ENCODE measurements at places on chromosomes 1 and 21.

- no peak for DNase-seq
Observed at GRCh38 chr1:114337417-114337816, 173.6 kb downstream of the TRIM33 start.

GRCh38 chr1:244545511-244545910, 84.4 kb downstream of the CATSPERE start:
- no peak for DNase-seq

DNA sequence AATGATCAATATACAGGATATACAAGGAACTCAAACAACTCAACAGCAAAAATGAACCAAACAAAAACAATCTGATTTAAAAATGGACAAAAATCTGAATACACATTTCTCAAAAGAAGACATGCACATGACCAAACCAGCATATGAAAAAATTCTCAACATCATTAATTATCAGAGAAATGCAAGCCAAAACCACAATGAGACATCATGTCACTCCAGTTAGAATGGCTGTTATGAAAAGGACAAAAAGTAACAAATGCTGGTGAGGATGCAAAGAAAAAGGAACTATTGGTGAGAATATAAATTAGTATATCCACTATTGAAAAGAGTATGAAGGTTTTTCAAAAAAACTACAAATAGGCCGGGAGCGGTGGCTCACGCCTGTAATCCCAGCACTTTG, 42.0 kb downstream of the FCRL3 start:
- no peak for DNase-seq

DNA sequence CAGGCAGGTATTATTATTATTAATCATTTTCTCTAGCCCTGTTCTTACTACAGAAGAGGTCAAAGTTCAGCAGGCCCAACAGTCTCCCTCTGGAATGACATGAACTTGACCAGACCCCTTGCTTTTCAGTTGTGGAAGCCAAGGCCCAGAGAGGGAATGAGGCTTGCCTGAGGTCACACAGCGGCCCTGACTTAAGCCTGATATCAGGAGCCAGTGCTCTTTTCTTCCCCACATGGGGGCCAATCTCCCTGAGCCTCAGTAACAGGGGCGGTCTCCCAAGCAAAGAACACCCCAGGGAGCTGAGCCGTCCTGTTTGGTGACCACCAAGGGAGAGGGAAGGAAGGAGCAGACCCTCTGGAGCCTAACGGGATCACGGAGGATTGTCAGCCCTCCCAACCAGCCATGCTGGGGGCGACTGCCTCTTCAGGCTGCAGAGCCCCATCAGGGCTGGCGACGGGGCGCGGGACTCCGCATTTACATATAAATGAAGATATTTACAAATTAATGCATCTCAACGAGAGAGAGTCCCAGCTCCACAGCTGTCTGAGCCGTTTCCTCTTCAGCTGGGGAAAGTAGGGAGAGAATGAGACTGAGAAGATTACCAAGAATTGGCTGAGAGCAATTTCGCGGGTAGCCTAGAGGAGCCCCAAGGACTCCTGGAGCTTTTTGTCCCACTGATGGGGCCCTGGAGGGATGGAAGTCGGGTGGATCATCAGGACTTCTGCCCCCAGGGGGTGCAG, 186.1 kb upstream of the KLHDC7A start:
- DNase-seq = no peak

GRCh38 chr1:208899438-208899837, 655.3 kb upstream of the PLXNA2 start:
- no peak for DNase-seq

DNA sequence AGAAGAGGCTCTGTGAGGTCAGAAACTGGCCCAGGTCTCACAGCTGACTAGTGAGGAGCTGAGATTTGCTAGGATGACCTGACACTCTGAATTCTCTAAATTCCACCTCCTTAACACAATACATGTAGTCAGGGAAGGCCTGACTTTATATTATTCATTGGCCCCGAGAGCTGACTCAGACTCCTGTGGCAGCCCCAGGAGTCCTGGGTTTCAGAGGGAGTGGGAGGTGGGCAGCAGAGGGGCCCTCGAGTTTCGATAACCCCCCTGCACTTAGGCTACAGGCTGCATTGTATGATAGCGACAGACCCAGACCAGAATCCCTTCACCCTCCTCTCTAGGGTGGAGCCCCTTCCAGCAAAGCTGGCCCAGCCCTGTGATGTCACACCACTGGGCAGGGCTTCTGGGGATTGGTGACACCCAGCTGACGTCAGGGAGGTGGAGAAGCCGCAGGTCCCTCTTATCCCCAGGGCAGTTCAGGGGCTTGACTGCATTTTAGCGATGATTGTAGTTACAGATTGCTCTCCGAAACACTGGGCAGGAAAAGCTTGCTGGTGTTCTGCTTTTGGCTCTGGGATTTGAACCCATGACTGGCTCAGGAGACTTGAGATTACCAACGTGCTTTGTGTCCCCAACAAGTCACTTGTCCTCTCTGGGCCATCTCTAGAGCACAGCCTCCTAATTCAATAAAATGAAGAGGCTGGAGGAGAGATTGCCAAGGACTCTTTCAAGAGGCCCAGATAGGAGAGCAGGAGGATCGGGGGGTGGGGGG, 17.0 kb upstream of the GPR37L1 start:
- no peak for DNase-seq

DNA sequence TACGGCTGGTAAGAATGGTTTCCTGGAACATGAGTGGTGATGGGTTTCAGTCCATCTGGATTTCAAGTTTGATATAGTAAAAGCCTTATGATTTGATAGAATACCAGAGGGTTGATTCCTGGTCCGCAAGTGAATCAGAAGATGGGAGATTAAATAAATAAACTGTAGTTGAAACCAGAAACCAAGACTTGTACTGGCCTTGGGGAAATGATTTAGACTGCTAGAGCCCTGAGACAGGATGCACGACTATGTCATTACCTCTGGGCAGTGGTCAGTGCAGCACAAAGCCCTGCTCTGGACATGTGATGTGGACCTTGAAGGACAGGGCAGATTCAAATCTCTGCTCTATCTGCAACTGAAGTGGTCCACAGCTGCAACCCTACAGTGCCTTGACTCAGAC, 15.6 kb upstream of the FMOD start:
- no peak for DNase-seq

DNA sequence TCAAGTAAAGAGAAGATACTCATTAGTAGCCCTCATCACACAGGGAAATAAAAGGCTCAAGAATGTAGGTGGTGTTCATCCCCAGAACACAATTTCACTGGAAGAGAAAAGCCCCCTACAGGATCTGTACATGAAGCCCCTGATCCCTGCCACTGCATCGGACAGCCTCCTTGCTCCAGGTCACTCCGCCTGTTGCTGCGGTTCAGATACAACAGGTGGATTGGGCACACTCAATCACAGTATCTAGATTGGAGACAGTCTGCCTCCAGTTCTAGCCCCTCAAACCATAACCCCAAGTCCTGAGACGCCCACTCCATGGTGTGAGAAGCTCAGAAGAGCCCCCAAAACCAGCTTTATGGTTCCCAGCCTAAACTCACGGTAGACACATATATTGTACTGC, 1.1 kb downstream of the SLAMF9 start:
- no peak for DNase-seq

All from GM19239 (cell line).